NCI-H446 treated with DMSO at 0.1 percent for 48 hours (cell line): ENCODE measurements at places on chromosomes 3 and 15.

GRCh38 chr3:106765342-106765741, 611.9 kb upstream of the CCDC54 start:
- DNase-seq = no peak

- DNase-seq = peak; percentile 45
These were observed 2.9 kb downstream of the PHGR1 start for GRCh38 chr15:40353697-40354096.

GRCh38 chr3:177647876-177648275, 450.6 kb upstream of the TBL1XR1 start:
- DNase-seq = no peak

GRCh38 chr15:67953299-67953698, 100.8 kb upstream of the PIAS1 start:
- no peak for DNase-seq

- DNase-seq = no peak
These were observed 16.5 kb downstream of the HPS3 start for GRCh38 chr3:149145974-149146373.

GRCh38 chr3:184604039-184604601, 42.5 kb downstream of the EPHB3 start:
- DNase-seq = no peak

DNA sequence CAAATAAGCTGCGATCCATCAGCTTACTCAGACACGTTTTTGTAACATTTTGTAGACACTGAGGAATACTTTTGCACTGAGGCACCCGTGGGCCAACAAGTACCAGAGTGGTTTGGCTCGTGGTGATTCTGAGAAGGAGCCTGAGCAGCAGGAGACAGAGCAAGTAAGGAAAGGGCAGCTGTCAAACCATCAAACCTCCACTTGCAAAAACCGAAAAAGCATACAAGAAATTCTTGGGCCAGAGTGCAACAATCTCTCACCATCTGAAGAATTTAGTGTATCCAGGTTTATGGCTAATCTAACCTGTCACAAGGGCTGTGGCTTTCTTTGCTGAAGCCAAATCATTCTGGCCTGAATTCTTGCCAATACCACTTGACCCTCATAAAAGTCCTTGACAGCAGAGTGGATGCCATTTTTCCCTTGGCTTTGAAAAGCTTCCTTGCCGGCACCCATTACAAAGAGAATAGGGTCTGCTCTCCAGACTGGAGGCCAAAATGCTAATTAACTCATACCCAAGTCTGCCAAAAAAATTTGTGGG, 56.7 kb downstream of the MYO1E start:
- peak; percentile 3 for DNase-seq

GRCh38 chr3:62942227-62942626, 67.0 kb upstream of the CADPS start:
- no peak for DNase-seq

DNA sequence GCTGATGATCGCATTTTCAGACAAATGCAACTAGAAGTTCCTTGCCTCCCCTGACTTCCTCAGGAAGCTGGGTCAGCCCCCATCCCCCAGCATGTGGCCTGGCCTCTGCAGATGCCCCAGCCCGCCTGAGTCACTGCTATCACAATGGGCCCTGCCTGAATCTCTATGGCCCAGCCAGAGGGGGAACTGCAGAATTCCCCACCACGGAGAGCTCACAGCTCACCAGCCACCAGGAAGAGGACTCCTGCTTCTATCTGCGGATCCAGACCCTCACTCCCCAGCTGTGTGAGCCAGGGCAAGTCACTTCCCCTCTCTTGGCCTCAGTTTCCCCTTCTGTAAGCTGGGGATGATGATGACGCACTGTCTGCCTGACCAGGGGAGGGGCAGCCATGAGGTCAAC, 6.9 kb downstream of the PLXND1 start:
- no peak for DNase-seq

DNA sequence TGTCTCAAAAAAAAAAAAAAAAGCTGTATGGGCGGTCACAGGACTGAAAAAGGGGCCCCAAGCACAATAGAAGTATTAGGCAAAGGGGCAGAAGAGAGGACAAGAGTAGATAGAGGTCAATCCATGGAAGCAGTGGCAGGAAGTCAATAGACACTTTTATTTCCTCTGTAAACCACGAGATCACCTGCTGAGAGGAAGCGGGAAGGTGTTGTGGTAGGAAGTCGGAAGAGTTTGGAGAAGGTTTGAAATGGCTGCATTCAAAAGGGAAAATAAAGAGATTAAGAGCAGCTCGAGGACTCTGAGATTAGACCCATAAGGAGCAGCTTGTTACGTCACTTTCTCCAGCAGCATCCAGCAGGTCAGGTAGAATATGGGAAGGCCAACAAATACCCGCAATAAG, 14.2 kb upstream of the ZNF148 start:
- no peak for DNase-seq

DNA sequence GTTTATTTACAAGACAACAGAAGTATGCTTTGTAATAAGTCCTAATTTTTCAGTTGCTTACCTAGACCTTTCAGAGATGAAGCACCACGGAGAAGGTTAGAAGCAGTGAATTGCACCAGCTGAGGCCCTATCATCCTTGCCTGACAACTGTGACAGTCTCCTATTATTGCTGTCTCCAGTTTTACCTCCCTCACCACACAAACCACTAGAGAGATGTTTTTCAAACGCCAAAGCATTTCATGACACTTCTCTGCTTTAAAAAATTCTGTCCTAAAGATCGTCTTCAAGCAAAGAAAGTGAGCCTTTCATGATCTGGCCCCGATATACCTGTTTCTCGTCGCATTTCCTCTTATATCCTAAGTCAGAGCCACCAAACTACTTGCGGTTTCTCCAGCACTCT, 72.3 kb upstream of the TSPAN3 start:
- no peak for DNase-seq

GRCh38 chr3:169203631-169204550, 459.6 kb downstream of the MECOM start:
- no peak for DNase-seq

GRCh38 chr3:126849768-126850167, 133.1 kb upstream of the PLXNA1 start:
- DNase-seq = no peak

DNA sequence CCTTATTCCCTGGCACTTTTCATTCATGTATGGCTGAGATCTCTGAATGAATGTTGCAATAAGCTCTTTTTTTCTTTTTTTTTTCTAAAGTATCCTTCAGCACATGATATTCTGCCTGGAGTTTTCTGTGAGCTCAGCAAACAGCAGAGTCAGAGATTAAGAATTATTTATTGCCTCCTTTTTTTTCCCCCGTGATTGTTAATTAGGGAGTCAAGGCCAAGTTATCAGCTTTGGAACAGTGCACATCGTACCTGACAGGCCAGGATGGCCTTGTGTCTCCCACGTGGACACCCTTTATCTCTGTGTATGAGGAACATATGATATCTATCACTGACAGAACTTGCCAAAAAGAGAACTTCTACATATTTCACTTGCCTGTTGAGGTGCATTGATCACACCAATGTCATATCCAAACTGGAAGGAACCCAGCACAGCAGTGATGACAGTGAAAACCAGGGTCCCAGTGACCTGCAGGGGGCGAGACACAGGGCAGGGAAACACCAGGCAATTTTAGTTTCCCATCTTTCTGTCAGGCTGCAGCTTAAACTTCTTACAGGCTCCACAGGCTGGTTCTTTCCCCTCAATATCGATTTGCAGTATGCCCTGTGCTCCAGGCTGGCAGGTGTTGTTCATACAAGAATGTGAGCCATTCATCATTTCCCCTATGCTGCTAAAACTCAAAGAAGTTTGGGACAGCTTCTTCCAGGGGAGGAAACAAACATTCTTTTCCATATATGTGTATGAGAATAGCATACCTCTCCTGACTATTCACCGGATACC, 8.2 kb downstream of the SLC2A2 start:
- no peak for DNase-seq

GRCh38 chr3:125589547-125590122, 5.7 kb downstream of the OSBPL11 start:
- no peak for DNase-seq

- no peak for DNase-seq
These were observed 489 bp upstream of the GALNT15 start for GRCh38 chr3:16174026-16174355.

- no peak for DNase-seq
These were observed 84.4 kb downstream of the PLXNA1 start for GRCh38 chr3:127067116-127067910.

DNA sequence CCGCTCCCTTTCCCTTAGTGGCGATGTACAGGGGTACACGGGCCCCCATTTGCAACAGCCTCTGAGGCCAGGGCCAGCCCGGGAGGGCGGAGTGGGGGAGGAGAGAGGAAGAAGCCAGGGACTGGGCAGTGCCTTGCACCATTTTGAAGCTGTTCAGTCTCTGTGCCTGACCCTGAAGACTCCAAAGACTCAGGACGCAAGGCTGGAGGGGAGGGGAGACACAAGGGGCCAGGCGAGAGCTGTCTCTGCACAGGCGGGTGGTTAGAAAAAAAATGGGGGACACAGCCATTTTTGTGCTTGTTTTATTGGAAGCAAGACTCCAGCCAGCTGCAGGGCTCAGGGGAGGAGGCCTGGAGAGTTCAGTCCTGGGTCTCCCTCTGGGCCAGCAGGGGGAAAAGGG, 1.6 kb downstream of the RPP25 start:
- no peak for DNase-seq

DNA sequence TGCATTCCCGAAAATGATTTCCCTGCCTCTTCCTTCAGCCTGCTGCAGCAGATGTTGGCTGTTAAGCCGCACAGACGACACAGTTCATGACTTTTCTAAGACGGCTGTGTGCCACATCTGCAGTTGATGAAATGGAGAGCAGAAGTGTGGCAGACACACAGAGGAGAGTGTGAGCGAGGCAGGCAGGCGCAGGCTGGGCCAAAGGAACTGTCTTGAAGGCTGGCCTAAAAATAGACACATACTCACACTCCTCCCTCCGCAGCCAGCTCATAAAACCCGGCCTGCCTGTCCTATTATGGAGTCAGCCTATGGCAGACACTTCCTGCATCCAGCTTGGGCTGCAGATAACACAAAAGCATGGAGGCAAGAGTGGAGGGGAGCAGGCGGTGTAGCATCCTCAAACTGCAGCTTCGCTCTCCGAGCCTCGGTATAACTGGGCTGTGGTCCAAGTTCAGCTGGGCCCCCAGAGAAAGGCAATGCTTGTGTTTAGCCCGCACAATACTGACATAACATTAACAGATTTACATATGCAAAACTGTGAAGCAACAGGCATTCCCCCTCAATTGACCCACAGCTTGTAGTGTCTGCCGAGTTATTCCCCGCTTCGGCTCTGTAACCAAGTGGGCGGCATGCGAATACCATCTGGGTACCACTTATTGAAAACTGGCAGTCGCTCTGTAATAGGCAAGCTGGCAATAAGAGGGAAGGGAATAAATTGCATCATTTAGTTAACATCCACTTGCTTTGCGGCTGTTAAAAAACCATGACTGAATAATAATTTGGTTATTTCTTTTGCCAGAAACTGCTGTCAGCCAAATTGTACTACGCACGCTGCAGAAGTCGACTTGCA, 40.8 kb downstream of the FOXP1 start:
- DNase-seq = no peak

- DNase-seq = no peak
These were observed 6.9 kb downstream of the TSC22D2 start for GRCh38 chr3:150414959-150415358.
